Cardiac fibroblast (primary cell): ENCODE measurements at places on chromosomes 16 and 17.
A peak's percentile ranks its signal among the peaks of the same experiment; 100 is the strongest.

DNA sequence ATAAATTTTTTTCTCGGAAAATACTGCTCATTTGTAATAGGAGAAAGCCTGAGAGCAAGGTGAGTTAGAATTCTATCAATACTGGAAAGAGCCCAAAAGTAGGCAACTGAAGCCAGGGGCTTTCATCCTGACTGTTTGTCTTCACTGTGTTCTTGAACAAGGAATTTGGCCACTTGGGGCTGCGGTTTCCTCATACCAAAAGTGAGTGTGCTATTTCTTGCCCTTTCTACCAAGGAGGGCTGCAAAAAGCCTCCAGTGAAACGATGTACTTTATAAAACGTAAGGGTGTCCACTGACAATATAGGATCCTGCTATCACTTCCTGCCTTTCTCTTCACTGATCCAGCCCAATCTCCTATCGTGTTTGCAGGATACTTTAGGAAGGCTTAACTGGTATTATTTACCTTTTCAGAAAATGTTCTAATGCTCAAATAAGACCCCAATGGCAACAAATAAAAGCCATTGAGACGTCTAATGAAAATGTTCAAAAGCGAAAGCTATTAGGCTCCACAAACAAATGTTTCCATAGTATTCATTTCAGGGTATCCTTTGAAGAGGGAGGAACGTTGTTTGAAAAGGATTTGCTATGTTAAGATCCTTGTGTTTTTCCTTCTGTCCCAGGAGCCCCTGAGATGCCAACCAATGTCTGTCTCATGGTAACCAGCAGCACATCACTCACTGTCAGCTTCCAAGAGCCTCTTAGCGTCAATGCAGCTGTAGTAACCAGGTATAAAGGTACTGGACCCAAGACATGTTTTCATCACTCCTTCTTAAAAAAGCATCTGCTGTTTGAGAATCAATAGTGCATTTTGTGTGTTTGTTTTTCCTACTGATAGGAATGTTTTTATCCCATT lies 219.3 kb upstream of the NOG start:
- DNase-seq: no peak

- DNase-seq: peak; percentile 47
Measured at GRCh38 chr17:43732958-43733357, 25.6 kb downstream of the SOST start.

DNA sequence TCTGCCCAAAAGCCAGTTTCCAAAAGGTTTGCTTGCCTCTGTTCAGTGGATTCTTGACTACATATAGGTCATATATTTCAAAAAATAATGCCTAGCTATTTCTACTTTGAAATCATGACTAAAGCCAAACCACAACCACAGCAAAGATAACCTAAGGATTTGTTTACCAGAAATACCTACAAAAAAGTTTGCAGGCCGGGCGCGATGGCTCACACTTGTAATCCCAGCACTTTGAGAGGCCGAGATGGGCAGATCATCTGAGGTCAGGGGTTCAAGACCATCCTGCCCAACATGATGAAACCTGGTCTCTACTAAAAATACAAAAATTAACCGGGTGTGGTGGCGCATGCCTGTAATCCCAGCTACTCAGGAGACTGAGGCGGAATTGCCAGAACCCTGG lies 15.2 kb downstream of the CARHSP1 start:
- DNase-seq: no peak

DNA sequence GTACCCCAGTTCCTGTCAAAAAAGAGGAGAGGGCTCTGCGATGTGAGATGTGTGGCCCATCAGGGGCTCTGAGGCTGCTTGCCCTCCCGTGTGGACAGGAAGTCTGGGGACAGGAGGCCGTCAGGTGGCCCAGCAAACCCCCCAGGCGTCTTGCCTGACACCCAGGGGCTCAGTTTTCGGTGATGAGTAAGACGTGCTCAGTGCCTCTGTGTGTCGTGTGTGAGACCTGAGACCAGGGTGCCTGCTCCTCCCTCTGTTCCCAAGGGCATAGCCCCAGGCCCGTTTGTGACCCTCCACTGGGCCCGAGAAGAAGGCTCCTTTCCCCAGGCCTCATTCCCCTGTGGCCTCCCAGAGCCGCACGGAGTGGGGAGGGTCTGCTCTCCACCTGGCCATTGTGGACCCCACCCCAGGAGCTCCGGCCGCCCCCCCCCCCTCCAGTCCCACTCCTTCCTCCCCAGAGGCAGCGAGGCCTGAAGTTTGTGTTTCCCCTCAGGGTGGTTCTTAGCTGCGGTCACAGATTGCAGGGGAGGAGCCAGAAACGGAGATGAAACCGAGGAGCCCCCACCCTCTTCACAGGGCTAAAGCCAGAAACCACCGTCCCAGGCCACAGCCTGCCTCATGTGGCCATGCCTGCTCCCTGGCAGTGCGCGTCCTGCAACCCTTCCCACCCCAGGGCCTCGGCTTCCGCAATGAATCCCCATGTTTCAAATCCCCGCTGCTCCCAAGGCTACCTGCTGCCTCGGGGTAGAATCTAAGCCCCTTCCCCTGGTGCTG lies 4.9 kb upstream of the ACTG1 start:
- no peak for DNase-seq

GRCh38 chr16:88442727-88443576 lies 10.1 kb upstream of the ZFPM1 start:
- DNase-seq: peak; percentile 73

- DNase-seq: peak; percentile 49
Measured at GRCh38 chr17:41792845-41793783, 6.6 kb upstream of the JUP start.

DNA sequence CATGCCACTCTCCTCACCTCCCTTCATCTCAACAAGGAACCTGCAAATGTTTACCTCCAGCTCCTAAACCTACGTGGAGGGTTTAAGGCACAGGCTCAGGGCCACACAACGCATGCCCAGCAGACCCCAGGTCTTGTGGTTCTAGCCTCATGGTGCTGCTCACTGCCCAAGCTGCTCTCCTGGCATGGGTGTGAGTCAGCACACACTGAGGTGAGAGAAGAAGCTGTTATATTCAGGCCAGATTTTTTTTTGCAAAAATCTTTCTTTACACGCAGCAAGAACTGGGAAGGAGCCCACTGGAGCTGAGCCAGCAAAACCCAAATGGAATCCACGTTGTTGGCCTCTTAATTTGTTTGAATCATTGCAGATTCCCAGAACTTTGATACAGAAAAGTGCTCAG lies 5.5 kb upstream of the C16orf96 start:
- peak; percentile 11 for DNase-seq

- no peak for DNase-seq
Measured at GRCh38 chr17:14827396-14827919, 437.7 kb downstream of the PMP22 start.

DNA sequence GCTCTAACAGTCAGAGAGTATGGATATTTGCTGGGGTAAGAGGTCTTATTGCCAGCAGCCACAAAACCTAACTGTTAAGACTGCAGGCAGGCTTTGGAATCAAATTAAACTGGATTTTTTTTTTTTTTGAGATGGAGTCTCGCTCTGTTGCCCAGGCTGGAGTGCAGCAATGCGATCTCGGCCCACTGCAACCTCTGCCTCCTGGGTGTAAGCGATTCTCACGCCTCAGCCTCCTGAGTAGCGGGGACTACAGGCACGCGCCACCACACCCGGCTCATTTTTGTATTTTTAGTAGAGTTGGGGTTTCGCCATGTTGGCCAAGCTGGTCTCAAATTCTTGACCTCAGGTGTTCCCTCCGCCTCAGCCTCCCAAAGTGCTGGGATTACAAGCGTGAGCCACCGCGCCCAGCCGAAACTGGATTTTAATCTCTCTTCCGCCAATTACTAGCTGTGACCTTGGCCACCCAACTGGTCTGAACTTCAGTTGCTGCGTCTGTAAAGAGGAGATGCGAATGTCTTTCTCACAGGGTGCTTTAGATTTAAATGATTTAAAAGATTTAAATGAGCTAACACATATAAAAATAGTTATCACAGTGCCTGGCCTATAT lies 842 bp downstream of the MRPL10 start:
- no peak for DNase-seq

- no peak for DNase-seq
Measured at GRCh38 chr16:75415169-75415905, 18.0 kb downstream of the CFDP1 start.

DNA sequence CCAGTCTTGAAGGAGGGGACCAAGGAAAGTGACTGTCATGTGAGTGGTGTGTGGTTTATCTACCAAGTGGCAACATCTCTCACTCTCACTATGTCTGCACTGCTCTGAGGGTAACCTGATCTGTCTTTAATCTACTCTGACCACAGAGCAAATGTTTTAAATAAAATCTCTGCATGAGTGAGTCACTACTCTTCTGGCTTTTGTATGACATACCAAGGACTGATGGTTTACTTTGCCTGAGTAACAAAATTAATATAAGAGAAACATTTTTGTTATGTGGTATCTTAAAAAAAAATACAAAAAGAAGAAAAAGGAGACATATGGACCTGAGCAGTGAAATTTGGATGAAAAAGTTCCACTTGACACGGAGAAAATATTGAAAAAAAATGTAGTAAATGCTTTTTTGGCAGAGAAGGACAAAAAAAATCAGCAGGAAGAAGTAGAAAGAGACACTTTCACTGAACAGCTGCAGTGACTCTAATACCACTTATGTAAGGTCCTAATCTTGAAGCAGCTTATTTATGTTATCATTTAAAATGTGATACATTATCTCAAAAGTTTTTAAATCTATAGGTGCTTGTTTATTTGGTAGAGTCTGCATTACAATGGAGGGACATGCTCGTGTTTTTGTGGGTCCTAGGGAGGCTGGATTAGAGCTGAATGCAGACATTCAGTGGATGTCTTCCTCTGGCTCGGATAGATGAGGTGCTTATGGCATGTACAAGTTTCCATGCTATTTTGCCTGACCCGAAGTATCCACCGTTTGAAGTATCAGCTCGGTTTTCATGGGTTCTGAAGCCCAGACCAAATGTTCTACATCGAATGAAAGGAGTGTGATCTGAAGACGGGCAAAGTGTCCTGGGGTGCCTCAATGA lies 240.7 kb downstream of the MAP2K6 start:
- DNase-seq: peak; percentile 69

DNA sequence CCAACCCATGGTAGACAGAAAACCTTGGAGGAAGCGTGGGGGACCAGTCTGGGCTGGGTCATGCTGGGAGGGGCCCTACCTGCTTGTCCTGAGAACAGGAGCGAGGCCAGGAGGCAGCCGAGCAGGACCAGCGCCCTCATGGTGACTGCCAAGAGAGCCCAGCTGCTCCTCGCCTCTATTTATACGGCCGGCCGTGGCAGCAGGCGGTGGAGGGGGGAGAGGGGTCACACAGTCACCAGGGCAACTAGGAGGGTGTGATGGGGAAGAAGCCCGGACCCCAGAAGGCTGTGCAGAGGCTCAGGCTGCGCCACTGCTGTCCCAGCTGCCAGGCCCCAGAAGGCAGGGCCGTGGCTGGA lies at the start of gene SRL:
SRL (minus strand) TSS at position 153 of the 356 bp plus-strand sequence; CDS start at position 140, 13 bp downstream.
- DNase-seq: no peak

- no peak for DNase-seq
Measured at GRCh38 chr16:80164966-80165550, 375.7 kb upstream of the DYNLRB2 start.

GRCh38 chr17:82911822-82912221 lies 72.0 kb upstream of the ZNF750 start:
- DNase-seq: no peak

DNA sequence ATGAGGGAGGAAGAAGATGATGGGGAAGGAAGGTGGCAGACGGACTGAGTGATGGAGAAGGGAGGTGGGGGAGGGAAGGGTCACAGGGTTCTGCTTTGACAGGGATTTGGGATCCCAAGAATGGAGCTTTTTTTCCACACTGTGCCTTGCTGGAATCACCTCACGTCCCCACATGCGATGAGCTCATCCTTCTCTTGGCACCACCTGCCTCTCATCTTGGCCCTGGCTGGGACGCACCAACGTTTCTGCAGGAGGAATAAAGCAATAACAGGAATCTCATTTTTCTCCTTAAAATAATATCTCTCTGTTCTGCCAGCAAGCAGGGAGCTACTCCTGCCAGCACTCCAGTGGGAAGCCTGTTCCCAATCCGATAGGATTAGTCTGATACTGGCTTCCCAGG lies 47.8 kb downstream of the MEOX1 start:
- no peak for DNase-seq

DNA sequence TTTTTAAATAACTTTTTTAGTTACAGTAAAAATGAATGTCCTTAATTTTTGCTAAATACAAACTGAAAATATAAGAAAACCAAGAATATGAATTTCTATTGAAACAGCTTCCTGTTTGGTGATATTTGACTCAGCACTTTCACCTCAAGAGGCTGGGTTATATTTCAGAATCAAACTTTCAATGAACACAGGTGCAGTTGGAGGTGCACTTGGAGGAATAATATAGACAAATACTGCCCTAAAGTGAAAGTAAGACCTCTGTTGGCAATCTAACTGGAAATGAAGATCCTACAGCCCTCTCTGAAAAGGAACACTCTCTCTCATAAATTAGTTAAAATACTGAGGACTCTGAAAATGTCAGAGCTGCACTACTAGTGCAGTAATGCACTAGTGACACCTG lies 106.2 kb downstream of the BRIP1 start:
- no peak for DNase-seq

DNA sequence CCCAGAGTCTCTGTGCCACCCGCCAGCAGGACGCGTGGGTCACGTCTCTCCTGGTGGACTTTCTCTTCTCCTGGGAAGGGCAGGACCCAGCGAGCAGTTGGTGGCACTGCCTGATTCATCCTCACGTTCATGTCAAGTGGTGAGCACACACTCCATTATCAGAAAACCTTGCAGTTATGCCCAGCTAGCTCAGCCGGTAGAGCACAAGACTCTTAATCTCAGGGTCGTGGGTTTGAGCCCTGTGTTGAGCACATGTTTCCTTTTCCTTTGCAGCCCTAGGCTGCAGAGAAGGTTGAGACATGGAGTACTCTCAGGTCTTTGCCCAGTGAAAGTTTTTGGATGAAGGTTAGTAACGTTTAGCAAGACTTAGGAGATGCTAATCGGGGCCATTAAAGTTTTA lies 8.0 kb downstream of the OR1F1 start:
- DNase-seq: peak; percentile 39

GRCh38 chr17:45437465-45438283 lies 5.0 kb upstream of the ARHGAP27 start:
- DNase-seq: no peak

GRCh38 chr17:76270770-76271668 lies 5.9 kb downstream of the UBALD2 start:
- no peak for DNase-seq

DNA sequence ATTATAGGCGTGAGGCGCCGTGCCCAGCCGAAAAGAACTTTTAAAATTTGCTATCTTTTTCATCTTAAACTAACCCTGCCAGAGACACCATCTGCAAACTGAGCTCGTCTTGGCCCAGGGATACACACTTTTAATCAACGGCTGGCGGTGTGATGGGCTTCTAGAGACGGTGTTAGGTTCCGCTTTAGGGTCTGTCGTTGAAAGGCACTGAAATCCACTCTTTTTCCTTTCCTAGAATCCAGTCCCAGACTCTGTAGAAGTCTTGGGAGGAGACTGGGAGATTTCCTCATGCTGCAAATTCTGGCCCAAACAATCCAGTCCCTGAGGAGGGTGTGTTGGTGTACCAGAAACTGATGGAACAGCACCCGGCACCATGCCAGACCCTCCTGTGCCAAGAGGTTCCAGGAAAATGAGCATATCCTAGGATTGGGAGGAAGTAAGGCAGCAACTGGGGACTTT lies 52.0 kb upstream of the TEX2 start:
- peak; percentile 99 for DNase-seq
